Forelimb muscle (tissue), 1 donor: ENCODE measurements at places on chromosomes 5 and 9.

DNA sequence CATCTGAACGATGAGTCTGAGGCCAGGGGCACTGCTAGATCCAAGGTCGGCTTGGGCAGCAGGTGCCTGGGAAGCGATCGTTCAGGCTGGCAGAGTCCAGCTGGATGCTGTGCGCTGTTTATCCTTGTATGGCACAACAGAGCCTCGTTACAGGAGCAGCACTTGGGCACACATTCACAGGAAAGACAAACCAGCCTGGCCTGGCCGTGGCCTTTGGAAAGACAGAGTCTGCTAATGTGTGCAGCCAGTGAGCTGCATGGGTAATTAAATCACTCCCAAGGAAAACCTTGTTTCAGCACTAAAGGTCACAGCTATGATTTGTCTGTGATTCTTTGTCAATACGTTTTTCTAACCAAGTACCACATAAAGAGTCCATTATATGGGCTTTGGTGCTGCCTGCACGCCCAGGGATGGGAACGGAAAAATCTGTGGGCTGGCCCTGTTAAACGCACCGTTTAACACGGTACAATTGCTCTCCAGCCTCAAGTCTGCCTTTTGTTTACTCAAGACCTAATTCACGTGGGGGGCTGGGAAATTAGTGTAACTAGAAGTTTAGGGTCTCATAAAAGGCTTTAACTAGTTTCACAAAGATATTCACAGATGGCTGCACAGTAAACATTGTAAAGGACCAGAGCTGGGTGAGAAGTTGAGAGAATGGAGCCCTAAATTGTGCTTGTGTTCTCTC is 509.3 kb downstream of the KDM4C start:
- no peak for DNase-seq

DNA sequence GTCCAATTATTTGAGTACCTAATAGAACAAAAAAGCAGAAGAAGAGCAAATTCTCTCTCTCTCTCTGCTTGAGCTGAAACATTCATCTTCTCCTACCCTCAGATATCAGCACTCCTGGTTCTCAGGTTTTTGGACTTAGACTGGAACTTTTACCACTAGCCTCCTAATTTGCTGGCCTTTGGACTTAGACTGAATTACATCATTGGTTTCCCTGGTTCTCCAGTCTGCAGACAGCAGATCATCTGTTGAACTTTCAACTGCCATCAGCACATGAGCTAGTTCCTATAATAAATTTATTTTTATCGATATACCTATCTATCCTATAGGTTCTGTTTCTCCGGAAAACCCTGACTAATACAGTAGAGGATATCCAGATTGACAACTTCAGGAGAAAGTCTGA is 208.9 kb upstream of the GAS1 start:
- no peak for DNase-seq

- no peak for DNase-seq
Observed at GRCh38 chr5:119187776-119188529, 117.1 kb downstream of the DMXL1 start.

GRCh38 chr5:52328220-52328806 is 459.4 kb upstream of the ITGA1 start:
- no peak for DNase-seq

- DNase-seq, result no peak
Observed at GRCh38 chr9:98860871-98861293, 53.4 kb downstream of the GALNT12 start.

DNA sequence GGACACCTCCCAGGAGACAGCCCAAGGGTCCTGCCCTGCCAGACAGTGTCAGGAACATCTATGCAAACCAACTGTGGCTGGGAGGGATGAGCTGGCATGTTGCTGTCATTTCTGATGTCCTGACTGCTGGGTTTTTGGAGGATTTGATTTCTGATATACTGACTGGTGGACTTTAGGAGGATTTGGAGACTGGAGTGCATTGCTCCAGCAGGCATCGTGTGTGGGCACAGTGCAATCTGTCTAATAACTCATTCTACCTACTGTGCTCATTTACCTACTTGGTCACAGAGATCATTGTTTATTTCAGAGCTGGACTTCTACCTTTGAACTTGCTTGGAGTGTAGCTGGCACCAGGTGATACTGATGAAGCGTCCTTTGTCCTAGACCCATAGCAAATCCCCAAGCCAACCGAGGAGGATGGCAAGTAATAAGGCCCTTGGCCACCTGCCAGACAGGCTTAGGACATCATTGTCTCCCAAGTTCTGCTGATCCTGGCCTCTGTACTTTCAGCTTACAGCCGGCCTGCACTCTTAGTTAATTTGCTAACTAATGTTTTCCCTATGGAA is 124.3 kb upstream of the ICE1 start:
- no peak for DNase-seq

GRCh38 chr9:87765521-87765920 is 39.6 kb downstream of the CTSL start:
- no peak for DNase-seq

DNA sequence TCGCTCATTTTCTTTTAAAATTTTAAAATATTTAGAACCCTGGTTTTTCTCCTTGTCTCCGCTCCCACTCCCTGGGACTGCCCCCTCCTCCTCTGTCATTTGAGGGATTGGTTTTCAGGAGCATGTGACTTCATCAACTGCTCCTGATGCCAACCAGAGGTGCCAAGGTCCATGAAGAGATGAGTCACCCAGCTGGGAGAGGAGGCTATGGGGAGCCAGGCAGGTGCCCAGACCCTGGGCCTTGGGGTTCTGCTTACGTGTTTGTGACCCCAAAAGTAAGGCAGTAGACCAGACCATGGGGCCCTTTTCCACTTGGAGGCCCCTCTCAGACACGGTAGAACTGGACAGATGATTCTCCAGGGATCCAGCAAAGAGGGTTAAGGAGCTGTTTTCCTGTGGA is 167.0 kb downstream of the FGF18 start:
- no peak for DNase-seq

- DNase-seq, result no peak
Observed at GRCh38 chr5:131514316-131515283, 120.4 kb downstream of the RAPGEF6 start.

DNA sequence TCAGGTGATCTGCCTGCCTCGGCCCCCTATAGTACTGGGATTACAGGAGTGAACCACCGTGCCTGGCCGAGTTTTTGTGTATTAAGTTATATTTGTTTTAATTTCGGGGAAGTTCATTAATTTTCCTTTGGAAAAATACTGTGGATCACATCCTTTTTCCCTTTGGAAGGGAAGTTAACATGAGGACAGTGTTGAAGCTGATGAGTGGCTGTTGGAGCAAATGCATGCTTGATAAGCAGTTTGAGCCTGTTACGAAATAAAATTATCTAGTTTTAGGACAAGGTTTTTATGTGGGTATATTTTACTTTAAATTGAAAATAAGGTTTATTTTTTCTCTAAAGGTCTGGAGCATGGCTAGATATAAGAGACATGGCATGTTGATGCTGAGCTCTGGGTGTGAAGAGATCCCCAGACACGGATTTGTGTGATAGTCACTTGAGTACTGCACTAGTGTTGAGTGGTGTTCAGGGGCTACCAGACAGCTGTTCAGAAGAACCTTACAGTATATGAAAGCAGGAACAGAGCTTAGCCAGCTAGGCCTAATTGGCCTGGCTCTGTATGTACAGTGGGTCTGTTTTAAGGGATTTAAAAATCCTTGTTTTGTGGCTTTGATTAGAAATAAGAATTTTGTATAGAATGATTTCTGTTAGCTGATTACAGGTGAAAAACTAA is 17.4 kb downstream of the LMNB1 start:
- no peak for DNase-seq

GRCh38 chr5:160959804-160960203 is 107.8 kb upstream of the ATP10B start:
- DNase-seq, result no peak

DNA sequence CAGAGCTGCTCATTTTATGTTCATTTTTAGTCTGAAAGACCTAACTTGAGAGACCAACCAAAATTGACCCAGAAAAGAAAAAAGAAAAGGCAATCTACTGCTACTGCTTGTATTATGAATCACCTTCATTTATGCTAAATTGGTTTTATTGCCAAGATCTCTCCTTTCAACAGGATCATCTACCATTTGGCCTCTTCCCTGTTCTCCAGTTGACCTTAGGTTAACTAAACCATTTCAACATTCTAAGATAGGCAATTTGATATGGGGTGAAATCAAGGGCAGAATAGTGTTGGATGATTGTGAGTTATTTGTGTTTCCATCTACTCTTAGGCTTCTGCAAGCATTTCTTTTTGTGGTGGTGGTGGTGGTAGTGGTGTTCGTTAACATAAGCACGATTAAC is 48.3 kb upstream of the POU4F3 start:
- no peak for DNase-seq

DNA sequence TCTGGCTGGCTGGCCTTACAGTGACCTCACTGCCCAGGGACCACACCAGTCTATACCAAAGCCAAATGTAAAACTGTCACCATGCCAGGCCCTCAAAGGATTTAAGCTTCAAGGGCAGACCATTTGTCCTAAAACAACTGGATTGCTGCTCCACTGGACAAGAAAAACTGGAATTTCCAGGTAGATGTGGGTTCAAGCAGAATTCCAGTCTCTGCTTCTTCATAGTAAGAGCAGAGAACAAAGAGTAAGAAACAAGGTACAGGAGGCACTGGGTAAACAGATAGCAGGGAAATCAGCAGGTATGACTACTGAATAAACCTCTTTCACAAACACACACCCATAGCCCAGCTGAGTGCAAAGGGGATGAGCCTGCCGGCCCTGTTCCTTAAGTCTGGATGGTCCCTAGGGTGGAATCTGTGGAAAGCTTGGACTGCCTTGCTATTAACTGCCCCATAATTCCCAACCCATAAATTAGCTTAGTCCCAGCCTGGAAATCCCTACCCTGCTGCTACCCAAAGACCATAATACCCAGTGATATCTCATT is 5.5 kb downstream of the B4GALT1 start:
- no peak for DNase-seq

DNA sequence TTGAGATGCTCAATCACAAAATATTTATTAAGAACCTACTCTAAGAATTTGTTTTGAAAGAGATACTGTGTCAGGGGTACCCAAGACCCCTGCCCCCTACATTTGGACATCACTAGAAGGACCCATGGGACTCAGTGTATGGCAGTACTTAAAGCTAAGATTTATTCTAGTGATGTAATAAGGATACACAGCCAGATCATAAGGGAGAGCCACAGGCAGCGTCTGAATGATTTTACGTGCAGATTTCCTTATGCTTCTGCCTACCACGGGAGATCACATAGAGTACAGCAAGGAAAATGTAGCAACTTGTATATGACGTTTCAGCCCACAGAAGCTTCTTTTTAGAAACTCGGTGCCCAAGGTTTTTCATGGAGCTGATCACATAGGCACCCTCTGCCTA is 172.9 kb downstream of the DEPDC1B start:
- no peak for DNase-seq

GRCh38 chr5:76664079-76664478 is 40.9 kb upstream of the F2RL2 start:
- no peak for DNase-seq

GRCh38 chr5:167155387-167156005 is 1135.9 kb upstream of the WWC1 start:
- DNase-seq, result no peak

GRCh38 chr5:135159626-135160025 is 125.6 kb upstream of the PITX1 start:
- DNase-seq, result no peak

DNA sequence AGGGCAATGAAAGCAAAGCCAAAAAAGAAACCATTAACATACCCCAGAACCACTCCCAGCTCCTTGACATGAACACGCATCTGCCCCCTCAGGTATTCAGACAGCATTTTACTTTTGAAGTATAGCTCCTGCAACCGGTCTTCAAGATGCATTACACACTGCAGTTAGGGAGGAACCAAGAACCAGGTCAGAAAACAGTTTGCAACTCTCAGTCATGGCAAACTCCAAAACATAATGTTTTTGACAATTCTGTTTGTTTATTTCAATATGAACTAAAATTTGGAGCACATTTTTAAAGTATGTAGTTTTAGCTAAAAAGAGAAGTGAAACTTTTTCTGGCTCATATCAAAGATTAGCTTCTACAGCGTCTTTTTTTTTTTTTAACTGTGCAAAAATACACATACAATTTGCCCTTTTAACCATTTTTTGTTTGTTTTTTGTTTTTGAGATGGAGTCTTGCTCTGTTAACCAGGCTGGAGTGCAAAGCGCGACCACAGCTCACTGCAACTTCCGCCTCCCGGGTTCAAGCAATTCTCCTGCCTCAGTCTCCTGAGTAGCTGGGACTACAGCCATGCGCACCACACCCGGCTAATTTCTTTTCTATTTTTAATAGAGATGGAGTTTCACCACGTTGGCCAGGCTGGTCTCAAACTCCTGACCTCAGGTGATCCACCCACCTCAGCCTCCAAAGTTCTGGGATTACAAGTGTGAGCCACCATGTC is 12.2 kb upstream of the RAPGEF6 start:
- DNase-seq, result no peak

GRCh38 chr5:25095261-25095660 is 450.5 kb upstream of the CDH10 start:
- no peak for DNase-seq

DNA sequence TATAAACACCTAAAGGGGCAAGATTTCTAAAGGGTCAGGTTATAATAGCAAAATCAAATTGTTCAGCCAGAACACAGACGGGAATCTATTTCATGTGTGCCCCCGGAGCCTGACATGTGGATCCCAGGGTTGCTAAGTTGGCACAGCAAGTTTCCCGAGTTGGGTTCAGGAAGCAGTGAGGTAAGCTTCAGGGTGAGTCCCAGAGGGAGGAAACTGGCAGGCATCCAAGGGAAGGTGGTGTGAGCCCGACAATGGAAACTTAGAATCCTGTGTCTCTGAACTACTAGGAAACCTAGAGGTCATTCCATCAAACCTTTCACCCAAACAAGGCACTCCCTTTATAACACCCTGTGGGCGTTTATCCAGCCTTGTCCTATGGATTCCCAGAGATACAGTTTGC is 98.4 kb downstream of the ADRB2 start:
- DNase-seq, result no peak

DNA sequence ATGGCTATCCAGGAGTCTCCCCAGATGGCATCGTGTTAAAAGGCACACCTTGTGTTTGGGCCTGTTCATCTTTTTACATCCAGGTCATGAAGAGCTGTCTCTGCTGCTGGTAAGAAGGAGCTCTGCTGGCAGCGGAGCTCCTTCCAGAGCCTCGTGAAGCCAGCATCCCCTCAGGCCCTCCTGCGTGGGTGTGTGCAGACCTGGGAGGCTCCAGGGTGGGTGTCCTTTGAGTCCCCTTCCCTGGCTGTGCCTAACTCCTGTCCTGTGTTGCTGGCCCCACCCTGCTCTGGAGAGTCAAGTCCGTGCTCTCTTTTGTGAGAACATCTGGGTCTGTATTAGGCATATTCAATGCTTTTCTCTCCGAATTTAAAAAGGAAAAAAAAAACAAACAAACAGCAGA is 149.6 kb upstream of the IRX2 start:
- DNase-seq, result no peak

- DNase-seq, result no peak
Observed at GRCh38 chr9:34686732-34687131, 4.3 kb downstream of the CCL19 start.

DNA sequence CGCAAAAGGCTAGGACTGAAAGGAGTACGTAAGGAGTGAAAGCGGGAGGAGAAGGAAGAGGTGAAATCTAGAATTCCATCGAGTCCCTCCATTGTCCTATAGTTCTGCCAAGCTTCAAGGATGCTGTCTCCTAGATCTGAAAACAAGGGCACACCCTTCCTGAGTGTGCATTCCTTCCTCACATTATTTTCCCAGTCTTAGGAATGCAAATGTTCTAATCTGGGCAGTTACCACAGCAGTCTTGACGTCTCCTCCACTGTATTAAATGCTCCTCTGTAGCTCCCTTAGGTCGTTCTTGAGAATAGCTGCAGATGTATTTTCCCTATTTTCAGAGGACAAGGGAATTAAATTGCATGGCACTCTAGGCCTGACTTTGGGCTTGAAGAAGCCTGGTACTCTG is 127.6 kb downstream of the SLIT3 start:
- DNase-seq, result no peak
